ENCODE measurements at places on chromosomes 3 and 15. TPM values are rescaled to one million over a fixed set of nuclear protein-coding genes. Genes with fewer than 3 reads are reported as not detected.
A peak's percentile ranks its signal among the peaks of the same experiment; 100 is the strongest.

DNA sequence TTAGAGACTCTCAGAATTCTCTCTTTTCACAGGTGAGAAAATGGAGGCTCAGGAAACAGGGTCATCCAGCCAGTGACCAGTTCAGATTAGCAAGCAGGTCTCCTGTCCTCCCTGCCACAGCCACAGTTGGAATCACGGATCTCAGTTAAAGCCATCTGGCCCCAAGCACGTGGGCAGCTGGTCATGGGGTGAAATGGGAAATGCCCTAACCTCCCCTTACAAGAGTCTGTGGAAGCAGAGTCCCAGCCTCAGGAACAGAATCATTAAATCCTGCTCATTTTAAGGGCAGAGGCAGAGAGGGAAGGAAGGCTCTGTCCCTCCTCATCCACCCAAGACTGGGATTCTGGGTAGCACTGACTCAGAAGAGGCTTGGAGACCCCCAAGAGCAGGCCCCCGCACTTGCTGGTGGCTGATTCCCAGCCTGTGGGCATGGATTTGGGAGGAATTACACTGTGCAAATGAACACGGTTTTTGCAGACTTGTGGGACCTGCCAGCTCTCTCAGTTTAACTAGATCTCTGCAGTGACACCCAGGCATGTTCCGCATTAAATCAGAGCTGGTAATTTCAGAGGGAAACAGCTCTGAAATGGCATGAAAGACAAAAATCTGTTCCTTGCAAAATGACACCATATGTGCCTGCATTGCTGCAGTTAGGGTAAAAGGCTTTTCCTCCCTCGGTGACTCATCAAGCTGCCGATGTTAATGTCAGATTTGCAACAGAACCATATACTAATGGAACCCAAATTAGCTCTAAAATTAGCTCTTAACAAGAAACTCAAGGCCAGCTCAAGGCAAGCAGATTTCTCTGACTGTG is 89.0 kb downstream of the BDH1 start:
- H3K4me3 ChIP-seq: peak overlapping the region; percentile 48
- DNase-seq: peak; percentile 25
- H3K27ac ChIP-seq: peak overlapping the region; percentile 89
- H3K36me3 ChIP-seq: no peaks in the 10 kb centered on the region

DNA sequence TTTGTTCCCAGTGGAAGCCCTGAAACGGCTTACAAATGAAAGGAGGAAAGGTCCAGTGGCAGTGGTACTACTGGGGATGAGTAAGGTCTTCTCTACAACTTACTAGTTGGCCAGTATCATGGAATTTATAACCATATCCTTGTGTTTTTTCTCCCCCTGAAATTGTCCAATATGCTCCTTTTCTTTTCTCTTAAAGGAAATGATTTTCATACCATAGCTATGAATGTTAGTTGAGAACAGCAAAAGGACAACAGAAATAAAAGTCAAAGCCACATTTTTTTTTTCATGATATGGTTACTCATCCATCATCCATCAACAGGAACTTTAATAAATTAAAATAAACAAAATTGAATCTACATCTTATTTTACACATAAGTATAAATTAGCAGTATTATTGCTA is 450.4 kb downstream of the MFSD1 start:
- no peak overlapping the region for H3K4me3 ChIP-seq
- H3K4me1 ChIP-seq: peaks cover 3% of the 10 kb centered on the region
- peaks cover 15% of the 10 kb centered on the region for H3K27me3 ChIP-seq
- DNase-seq: no peak
- H3K36me3 ChIP-seq: no peaks in the 10 kb centered on the region

- DNase-seq: no peak
- no peak overlapping the region for H3K4me3 ChIP-seq
- peaks cover 9% of the 10 kb centered on the region for H3K27me3 ChIP-seq
Observed at GRCh38 chr3:132854856-132855535, 132.8 kb upstream of the NPHP3 start.

Gene ZIC1
- 57.3 TPM for total RNA-seq

Data from chondrocyte (in vitro differentiated cells).